ENCODE measurements at places on chromosomes 1 and 21.
A peak's percentile ranks its signal among the peaks of the same experiment; 100 is the strongest.

- DNase-seq = no peak
Observed at GRCh38 chr21:32426066-32426465, 13.6 kb downstream of the EVA1C start.

DNA sequence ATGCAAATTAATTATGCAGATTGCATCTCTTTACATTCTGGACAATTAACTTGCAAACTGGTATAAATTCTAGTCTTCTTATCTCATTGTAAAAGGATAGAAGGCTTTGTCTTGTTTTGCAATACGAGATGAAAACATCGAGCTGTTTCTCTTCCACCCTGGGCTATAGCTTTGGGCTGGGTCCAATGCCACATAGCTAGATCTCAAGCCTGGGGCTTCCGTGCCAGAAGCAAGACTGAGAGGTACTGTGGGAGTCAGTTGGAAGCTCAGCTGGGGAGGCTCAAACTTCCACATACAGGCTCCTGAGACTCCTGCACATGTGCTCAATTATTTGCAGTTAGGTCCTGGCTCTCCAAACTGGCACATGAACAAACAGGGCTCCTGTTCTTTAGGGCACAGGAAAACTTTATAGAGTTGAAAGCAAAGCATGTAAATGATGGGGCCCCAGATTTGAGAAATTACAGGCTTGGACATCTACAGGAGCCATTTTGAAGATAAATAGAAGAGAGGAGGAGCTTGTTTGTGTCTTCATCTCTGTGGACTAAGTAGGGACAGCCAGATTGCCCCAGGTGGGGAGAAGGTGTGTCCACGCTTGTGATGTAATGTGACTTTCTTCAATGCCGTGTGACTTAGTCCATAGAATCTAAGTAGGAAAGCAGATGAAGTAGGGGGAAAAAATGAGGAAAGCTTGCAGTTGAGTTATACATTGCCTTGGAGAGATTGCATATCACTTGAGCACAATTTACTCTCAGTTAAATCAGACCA is 65.9 kb upstream of the SIPA1L2 start:
- DNase-seq = peak; percentile 9

- DNase-seq = no peak
Observed at GRCh38 chr1:154346276-154346917, 21.1 kb downstream of the ATP8B2 start.

DNA sequence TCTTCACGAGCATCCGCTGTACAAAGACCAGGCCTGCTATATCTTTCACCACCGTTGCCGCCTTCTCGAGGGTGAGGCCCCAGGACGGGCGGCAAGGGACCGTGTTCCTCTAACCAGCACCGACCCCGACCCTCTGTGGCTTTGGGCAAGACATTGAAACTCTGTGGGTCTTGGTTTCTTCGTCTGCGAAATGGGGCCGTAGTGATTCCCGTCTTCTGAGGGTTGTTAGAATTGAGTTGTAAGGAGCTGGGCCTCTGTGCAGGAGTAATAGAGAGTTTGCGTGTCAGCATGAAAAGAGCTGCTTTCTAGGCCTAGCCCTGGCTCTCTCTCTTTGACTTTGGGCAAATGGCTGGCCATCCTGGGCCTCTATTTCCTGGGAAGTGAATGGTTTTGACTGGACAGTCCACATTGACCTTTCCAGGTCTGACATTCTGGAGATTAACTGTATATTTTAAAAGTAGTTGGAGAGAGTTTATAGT is 591 bp downstream of the MRPL37 start:
- no peak for DNase-seq

GRCh38 chr1:39573736-39574624 is 2.6 kb downstream of the PABPC4 start:
- no peak for DNase-seq

DNA sequence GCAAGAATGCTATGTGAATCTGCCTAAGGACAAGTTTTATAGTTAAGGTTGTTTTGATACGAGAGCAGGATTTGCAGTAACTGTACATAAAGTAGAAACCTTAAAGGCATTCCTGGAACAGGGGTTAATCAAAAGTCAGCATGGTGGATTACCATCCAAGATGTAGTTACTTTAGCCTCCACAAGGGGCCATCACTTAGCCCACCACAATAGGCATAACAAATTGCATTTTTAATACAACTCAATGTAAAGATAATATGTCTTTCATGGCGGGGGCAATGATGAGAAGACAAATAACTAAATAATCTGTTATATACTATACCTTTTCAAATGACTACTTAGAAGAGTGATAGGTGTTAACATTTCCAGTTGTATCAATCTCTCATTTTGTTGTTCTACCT is 611.2 kb upstream of the ADGRL4 start:
- no peak for DNase-seq

- no peak for DNase-seq
Observed at GRCh38 chr1:94332516-94332915, 85.7 kb upstream of the ABCD3 start.

- no peak for DNase-seq
Observed at GRCh38 chr1:64743954-64744491, 852 bp upstream of the RAVER2 start.

DNA sequence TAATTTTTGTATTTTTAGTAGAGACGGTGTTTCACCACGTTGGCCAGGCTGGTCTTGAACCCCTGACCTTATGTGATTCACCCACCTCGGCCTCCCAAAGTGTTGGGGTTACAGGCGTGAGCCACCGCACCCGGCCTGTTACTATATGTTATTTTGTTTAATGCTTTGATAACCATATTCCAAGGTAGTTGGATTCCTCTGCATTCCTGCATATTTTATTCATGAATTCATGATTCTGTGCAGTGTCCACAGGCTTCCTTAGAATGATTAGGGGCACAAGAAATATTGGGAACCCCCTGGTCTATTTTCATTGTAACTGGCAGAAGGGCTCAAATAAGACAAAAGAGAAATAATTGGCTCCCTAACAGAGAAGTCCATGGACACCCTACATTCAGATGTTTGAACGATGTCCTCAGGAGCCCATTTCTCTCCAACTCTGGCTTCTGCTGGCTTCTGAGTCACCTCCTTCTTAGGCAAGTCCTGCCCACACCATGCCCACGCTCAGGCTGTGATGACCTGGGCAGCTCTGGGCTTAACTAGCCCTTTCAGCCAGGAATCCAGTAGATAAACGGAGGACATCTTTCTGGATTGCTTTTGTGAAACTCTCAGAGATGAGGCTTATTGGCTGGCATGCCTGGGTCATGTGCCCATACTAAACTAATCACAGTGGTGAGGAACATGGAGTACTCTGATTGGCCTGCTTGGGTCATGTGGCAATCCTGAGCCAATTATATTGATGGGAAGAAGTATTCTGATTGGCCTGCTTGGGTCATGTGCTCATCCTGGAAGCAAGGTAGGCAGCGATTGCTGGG is 32.6 kb downstream of the TNFRSF8 start:
- DNase-seq = peak; percentile 64

DNA sequence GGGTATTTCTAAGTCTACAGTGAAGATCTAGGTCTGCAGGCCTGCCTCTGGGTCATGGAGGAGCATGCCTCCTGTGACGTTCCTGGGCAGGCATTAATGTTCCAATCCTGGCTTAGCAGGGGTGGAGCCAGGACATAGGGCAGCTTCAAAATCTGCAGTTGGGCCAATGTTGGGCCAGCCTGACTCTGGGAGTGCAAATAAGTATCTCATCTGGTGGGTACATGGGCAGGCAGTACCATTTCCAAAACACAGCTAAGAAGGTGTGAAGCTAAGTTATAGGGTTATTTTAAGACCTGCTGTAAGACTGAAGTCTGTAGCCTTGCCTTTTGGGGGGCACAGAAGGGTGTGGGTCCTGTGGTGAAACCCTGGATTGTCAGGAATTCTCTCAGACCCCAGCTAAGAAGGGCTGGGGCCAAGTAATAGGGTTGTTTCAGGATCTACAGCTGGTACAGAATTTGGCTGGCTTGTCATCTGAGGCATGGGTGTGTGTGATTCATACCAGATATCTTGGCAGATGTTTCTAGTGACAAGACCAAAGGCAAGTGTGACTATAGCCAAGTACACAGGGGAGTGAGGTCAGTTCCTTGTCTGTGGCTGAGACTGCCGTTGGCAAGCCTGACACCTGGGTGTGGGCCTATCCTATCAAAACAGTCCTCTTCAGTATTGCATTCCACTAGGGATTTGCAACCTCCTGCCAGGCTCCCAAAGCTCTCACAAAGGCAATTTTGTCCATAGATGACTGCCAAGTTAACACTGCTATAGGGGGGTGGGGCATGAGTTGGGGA is 468.7 kb upstream of the B3GALT2 start:
- peak; percentile 98 for DNase-seq

- no peak for DNase-seq
Observed at GRCh38 chr1:147568551-147568950, 27.2 kb downstream of the BCL9 start.

DNA sequence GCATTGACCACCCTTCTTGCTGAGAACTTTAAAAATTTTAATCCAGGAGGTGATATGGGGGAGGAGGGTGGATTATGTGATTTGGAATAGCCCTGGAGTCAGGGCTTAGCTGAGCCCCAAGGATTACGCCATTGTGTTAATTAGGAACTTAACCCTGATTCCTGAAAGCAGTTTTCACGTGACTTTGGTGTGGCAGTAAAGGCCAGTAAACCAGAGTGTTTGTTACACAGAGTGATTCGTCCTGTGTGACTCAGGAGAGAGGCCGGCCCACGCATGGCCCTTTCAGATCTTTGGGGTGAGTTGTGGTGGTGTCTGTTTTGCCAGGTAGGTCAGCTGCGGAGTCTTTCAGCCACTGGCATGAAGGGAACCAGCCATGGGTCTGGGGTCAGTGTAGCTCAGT is 107.6 kb downstream of the NOS1AP start:
- peak; percentile 29 for DNase-seq

DNA sequence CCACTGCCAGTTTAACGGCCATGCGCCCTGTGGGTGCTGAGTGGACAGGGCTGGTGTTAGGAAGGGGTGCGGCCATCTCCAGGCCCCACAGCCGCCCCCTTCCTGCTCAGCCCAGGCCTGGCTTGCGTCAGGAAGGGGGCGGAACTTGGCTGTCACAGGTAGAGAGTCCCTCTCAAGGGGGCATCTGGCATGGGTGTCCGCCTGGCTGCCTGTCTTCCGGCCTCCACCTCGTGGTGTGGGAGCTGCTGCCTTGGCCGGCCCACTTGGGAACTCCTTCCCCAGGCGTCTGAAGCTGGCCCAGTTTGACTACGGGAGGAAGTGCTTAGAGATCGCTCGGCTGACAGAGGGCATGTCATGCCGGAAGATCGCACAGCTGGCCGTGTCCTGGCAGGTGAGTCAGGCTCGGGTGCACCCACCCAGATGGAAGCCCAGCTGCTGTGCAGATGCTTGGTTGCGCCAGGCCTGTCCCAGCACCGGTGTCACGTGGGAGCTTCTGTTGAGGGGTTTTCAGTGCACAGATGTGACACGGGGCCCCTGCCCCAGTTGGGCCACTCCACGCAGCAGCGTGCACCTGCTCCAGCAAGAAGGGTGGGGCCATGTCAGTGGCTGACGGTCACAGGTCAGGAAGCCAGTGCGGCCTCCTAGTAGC is 9.1 kb upstream of the ATAD3B start:
- no peak for DNase-seq

GRCh38 chr1:30140566-30140965 is 582.8 kb downstream of the MATN1 start:
- no peak for DNase-seq

DNA sequence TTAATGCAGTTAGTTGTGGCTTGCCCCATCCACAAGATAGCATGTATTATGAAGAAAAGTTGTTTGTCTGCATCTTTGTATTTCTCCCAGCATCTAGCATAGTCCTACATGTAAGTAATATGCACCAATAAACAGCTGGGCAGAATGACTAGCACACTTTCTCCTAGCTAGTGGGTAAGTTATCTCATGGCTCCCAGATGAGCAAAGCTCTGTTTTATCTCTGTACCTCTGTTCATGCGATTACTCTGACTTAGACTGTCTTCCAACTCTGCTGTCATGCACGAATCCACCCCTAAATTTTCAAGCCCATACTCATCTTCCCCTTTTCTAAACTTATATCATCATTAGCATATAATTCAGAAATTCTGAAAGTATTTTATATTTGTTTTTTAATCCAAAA is 37.5 kb upstream of the KCTD3 start:
- DNase-seq = no peak

GRCh38 chr21:35231090-35231489 is 182.0 kb upstream of the RUNX1 start:
- DNase-seq = no peak

- DNase-seq = no peak
Observed at GRCh38 chr1:217881131-217881543, 250.0 kb downstream of the SPATA17 start.

GRCh38 chr1:81410941-81411340 is 389.8 kb upstream of the ADGRL2 start:
- DNase-seq = no peak

DNA sequence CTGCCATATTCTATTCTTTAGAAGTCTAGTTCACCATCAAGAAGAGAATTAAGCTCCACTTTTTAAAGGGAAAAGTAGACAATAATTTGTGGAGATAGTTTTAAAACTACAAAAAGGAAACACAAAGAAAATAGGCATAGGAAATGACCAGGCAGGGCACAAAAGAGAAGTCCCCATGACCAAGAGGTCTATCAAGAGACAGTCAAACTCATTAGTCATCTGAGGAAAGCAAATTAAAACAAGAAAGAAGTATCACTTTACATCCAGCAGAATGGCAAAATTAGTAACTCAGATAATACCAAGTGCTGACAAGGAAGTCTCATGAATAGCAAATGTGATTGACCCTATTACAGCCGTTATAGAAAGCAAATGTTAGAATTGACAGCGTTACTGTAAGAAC is 243.7 kb upstream of the SNX7 start:
- no peak for DNase-seq

DNA sequence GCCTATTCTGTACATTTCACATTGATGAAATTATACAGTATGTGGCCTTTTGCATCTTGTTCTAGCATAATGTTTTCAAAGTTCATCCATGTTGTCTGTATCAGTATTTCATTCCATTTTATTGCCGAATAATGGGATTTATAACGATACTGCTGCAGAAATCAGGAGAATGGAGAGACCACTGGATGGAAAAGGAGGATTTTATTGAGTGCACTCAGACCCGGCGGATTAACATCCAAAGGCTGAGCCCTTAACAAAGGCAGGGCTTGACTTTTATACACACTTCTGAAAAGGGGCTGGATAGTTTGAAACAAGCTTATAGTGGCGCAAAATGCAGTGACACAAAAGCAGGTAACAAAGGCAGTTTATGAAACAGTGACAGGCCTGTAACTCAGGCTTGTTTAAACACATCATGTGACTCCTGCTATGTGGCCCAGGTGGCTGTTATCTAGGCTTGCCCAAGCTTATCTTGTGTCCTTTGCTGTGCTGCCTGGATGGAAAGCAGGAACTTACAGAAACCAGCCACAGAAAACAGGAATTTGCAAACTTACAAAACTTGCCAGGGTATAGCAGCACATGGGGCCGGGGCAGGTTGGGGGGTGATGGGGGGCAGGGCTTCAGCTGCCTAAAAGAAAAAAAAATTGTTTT is 32.8 kb upstream of the KCNJ15 start:
- DNase-seq = peak; percentile 38

All from MG63 (cell line).